ENCODE measurements at places on chromosomes 4 and X. TPM values are rescaled to one million over a fixed set of nuclear protein-coding genes. Genes with fewer than 3 reads are reported as not detected.

DNA sequence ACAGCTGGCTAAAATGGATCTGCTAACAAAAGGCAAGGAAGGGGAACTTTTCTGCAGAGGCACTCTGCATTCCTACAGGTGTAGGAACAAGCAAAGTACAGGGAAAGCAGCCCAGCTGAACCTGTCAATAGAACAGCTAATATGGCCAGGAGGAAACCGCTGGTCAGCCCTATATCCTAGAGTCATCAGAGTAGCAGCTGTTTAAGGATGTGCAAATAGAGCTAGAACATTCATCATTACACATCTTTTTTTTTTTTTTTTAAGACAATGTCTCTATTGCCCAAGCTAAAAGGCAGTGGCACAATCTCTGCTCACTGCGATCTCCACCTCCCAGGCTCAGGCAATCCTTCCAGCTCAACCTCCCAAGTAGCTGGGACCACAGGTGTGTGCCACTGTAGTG lies 163.0 kb downstream of the BTC start:
- DNase-seq: peak; percentile 52

The ASB5 gene
- total RNA-seq: not detected

DNA sequence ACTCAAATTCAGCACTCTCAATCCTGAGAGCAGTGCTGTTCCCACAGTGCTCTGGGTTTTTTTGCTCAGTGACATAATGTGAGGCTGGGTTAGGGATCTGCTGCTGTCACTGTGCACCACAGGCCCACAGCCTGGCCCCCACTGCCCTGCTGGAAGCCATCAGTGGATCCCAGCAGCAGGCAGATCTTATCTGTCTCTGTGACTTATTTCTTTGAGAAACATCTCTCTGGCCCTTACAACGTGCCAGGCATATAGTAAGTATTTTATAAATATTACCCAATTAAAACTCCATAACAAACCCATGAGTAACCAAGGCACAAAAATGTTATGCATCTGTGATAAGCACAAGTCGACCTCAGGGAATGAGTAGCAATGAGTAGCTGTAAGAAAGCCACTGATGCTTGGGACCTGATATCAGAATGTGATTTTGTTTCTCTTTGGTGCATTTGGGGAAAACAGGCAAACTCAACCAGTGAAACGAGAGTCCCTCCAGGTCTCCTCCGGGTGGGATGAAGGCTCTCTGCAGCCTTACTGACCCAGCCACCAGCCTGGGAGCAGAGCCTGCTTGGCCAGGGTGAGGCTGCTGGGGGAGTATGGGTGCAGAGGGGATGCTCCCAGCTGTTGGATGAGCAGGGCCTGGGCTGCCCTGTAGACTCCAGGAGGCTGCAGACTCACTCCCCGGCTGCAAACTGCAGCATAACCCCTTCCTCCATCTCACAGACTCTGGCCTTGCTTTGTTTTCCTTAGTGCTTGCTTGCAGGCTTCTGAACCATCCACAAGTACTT lies 172.7 kb upstream of the LNX1 start:
- peak; percentile 87 for DNase-seq

The FRG2 gene
- not detected for total RNA-seq

DNA sequence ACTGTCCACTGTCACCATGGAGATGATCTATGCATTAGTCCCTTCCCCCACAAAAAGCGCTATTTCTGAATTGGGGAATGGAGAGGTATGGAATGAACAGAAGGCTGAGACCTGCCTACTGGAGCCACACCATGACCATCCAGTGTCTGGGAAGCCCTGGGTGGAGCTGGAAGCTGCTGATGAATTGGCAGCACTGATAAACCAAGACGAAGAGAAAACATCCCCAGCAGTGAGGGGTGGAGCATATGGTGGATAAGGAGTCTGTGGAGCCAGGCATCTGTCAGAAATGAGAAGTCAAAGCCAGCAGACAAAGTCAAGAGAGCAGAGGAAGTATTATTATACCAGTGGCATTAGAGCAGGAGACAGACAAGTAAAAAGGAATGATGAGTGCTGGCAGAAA lies 13.2 kb downstream of the CC2D2A start:
- DNase-seq: no peak

DNA sequence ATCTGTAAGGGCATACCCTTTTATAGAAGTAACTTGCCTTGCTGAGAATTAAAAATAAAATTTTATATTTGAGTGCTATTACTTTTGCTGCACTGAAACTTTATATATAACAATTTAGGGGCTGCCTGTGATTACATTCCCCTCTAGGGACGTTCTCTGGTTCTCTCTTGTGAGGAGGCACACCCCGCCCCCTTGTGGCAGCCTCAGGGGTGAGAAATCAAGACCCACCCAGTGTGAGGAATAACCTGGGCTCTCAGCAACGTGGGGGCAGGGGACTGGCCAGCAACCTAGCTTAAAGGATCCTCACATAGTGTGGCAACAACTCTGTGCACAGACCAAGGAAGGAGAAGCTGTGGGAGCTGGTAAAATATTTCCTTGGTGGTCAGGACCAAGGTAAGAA lies 43.7 kb downstream of the MAGEA9 start:
- peak; percentile 12 for DNase-seq

- no peak for DNase-seq
These were observed 169.3 kb upstream of the NPY2R start for GRCh38 chr4:155039162-155039561.

The FOXR2 gene
- total RNA-seq: not detected

DNA sequence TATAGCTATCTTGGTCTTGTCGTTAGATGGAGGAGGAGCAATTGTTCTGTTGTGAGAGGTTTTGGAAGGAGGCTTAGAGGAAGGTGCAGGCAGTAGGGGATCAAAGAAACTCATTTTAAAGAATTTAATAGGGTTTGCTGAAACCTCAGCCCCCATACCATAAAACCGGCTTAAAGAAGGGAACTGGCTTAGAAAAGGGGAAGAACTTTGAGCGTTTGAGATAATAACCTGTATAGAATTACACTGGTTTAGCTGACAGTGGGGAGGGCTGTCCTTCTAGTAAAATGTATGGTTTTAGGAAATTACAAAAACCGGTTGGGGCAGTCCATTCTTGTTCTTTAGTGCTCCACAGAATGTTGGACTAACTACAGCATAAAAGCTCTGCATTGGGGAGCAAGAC lies 128.1 kb downstream of the KDM6A start:
- no peak for DNase-seq

The ADGRG2 gene
- not detected for total RNA-seq

The DCAF8L1 gene
- not detected for total RNA-seq

- DNase-seq: no peak
These were observed 32.2 kb downstream of the XG start for GRCh38 chrX:2784026-2784425.

- DNase-seq: peak; percentile 30
These were observed 21.2 kb downstream of the USP53 start for GRCh38 chr4:119233750-119234149.

DNA sequence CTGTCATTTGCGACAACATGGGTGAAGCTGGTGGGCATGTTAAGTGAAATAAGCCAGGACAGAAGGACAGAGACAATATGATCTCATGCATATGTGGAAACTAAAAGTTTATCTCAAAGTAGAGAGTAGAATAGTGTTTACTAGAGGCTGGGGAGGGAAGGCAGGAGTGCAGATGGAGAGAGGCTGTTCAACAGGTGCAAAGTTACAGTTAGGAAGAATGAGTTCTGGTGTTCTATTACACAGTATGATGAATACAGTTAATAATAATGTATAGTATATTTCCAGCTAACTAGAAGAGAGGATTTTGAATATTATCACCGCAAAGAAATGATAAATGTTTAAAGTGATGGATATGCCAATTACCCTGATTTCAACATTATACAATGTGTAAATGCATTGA lies 69.8 kb downstream of the FBXL5 start:
- DNase-seq: no peak

GRCh38 chr4:166014411-166014810 lies 141.4 kb downstream of the TLL1 start:
- no peak for DNase-seq

DNA sequence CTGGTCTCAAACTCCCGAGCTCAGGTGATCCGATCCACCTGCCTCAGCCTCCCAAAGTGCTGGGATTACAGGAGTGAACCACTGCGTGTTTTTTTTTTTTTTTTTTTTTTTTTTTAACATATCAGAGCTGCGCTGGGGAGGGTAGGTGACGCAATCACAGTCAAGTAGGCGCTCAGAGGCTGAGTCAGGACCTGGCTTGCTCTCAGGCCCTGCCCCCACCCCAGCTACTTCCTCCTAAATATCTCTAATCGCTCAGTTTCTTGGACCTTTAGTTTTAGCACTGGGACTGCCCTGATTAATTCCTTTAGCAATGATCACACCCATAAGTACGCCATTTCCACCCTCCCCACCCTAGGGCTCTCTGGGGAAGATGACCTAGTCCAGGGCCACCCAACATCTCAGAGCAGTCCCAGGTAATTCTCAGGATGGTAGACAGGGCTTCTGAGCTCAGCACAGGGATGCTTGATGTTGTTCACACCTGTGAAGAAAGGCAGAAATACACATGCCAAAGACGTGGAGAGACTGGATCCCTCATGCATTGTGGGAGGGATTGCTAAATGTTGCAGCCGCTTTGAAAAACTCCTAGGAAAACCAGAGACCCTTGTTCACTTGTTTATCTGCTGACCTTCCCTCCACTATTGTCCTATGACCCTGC lies 50.2 kb downstream of the DDX3X start:
- DNase-seq: peak; percentile 75

The XG gene
- 16.3 TPM for total RNA-seq

The NR0B1 gene
- not detected for total RNA-seq

DNA sequence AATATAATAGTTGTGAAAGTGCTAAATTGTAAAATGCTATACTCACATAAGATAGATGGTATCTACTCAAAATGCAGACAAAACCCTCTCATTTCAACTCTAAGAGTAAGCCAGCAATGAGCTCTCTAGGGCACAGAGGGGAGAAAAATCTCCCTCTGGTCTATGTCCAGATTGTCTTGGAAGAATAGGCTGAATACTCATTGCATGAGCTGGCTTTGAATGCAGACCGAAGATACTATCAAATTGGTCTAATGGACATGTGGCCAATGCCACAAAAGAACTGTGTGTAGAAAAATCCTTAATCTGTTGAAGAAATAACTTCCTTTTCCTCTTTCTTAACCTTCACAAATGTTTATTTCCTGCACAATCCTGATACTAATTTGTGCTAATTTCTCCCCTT lies 3.5 kb downstream of the ZXDA start:
- peak; percentile 73 for DNase-seq

DNA sequence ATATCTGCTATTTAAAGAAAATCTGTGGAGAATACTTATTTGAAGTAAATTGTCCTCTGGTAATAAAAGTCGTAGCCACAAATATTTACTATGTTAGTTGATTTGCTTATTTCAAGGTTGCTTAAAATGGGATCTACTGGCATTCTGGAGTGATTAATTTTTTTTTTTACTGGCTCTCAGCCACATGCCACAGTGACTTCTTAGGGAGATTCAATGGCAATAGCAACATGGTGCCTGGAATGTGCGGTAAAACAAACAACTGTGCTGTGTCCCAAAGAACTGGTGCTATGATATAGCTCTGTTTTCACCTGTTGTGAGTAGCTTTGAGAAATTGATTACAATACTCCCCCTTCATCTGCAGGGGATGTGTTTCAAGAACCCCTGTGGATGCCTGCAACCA lies 324.3 kb downstream of the GPAT3 start:
- DNase-seq: no peak

DNA sequence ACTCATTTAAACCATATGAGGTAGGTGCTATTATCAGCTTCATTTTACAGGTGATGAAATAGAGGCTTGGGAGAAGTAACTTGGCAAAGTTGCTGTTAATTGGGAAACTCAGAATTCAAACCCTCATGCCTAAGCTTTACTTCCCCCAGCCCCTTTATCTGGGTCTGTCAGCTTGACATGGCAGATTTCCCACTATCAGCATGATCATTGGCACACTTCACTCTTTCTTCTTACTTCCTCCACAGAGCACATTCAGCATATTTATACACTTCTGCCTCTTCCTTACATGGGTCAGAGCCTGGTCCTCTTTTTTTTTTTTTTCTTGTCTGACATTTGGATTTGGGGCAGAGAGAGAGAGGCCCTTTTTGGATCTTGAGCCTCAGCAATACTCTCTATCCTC lies 56.5 kb upstream of the ARX start:
- DNase-seq: no peak

DNA sequence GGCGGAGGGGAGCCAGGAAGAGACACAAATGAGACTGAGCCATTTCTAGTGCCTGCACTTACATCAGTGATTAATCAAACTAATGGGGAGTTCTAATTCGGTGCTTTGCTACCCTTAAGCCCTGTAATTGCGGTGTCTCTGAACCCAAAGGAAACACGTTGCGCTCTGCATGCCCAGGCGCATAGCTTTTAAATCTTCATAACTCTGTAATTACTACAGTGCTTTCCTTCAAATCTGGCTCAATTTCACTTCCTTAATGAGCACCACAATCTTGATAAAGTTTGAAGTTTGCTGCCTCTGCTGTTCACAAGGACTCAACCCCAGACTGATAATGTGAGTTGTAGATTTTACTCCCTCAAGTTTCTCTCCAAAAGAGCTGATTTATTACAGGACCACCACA lies 5.7 kb upstream of the NHS start:
- no peak for DNase-seq

DNA sequence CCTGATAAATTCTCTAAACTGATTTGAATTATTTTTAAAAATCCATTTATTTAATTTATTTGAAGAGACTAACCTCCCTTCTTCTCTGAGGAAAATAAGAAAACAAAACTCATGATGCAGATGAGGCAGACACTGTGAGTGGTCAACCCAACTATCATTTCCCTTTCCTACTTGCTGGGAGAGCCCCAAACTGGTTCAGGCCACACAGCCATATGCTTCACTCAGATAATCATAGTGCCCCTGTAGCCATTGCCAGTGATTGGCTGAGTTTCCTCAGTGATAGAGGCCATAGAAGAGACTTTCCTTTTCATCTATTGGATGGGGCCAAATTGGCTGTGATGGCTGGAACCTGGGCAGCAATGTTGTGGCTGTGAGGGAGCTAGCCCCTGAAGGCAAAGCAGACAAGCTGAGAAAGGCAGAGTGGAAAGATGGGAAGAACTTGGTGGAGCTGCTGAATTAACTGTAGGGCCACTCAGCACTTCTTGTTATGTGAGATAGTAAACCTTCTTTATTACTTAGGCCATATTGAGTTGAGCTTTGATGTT lies 49.8 kb downstream of the RAB33B start:
- no peak for DNase-seq

The PCDH18 gene
- total RNA-seq: 255 TPM

- DNase-seq: no peak
These were observed 10.7 kb downstream of the TLR3 start for GRCh38 chr4:186079694-186080093.

The RIBC1 gene
- 0.32 TPM for total RNA-seq

Measured in GM23248 (cell line).